ENCODE measurements at places on chromosomes 4 and X.

- DNase-seq = no peak
These were observed 327.3 kb downstream of the MAPK10 start for GRCh38 chr4:86032476-86033022.

- no peak for DNase-seq
These were observed 14.0 kb downstream of the SHOX start for GRCh38 chrX:644304-645281.

DNA sequence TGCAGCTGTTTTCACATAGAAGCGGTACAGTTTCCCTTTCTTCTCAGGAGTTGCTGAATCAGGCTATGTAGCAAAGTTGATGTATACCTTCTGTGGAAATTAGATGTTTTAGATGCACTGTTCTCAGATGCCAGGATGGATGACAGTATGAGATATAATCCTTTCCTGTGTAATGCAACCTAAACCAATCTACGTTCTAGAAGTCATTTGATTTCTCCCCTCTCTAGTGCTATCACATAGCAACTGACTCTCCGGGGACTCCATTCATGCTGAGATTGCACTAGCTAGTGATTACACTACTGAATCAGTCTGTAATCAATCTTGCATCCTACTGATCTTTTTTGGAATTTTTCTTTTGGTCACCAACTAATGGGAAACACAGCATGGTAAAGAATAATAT, 1881.7 kb downstream of the PCDH7 start:
- no peak for DNase-seq

DNA sequence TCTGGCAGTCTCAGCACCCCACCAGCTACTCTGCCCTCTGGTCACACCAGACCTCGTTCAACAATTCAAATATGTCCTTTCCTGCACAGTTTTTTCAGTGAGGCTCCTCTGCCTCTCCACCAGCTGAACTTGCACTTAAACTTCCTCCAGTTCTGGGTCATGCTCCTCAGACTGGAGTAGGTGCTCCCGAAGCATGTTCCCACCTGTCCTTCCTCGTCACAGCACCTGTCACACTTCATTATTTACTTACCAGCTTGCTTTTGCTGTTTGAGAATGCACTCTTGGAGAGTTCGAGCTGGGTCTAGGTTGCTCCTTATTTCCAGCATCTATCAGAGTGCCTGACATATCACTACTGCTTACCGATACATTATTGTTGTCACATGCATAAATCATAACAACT, 144.8 kb upstream of the TTC29 start:
- no peak for DNase-seq

DNA sequence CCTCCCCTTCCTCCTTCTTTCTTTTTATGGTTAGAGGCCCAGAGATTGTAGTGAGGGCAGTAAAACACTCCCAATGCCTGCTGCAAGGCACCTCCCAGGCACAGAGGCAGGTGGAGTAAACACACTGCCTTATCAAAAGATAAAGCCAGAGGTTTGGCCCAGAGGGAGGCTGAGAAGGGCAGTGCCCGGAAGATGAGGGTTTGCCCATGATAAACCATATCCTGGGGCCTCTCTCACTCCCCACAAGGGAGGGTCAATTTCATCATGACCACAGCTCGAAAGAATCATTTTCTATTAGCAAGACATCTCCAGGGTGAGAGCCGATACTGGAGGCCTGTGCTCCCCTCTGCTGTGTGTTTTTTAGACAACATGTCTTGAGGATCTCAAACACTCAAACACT, 98.5 kb upstream of the FAM9C start:
- no peak for DNase-seq

DNA sequence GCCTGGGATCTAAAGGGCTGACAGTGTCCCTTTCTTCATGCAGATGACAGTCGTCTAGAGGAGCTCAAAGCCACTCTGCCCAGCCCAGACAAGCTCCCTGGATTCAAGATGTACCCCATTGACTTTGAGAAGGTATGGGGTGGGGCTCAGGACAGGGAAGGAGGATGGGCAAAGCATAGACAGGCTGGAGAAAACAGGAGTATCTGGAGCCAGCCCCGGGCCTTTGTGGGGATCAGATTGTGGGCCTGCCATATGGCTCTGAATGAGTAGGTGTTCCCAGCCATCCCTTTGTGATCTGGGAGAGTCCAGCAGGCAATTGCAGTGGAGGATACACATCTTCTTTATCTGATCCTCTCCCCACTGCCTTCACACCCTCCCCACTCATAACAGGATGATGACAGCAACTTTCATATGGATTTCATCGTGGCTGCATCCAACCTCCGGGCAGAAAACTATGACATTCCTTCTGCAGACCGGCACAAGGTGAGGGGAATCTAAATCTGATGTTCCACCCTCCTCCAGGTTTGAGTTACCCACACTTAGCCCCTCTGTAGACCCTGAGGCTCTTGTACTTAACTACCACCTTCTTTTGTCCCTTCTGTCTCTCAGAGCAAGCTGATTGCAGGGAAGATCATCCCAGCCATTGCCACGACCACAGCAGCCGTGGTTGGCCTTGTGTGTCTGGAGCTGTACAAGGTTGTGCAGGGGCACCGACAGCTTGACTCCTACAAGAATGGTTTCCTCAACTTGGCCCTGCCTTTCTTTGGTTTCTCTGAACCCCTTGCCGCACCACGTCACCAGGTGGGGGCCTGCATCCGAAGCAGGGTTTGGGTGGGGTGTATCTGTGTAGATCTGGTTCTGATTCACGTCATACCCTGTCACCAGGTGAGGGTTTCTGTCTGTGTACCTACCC, 5.8 kb upstream of the CDK16 start:
- DNase-seq = no peak

- DNase-seq = no peak
These were observed 145.7 kb downstream of the RELL1 start for GRCh38 chr4:37540486-37540885.

- DNase-seq = no peak
These were observed 263.3 kb downstream of the NLGN4X start for GRCh38 chrX:5965406-5965805.

GRCh38 chr4:20017777-20018115, 234.0 kb upstream of the SLIT2 start:
- DNase-seq = no peak

DNA sequence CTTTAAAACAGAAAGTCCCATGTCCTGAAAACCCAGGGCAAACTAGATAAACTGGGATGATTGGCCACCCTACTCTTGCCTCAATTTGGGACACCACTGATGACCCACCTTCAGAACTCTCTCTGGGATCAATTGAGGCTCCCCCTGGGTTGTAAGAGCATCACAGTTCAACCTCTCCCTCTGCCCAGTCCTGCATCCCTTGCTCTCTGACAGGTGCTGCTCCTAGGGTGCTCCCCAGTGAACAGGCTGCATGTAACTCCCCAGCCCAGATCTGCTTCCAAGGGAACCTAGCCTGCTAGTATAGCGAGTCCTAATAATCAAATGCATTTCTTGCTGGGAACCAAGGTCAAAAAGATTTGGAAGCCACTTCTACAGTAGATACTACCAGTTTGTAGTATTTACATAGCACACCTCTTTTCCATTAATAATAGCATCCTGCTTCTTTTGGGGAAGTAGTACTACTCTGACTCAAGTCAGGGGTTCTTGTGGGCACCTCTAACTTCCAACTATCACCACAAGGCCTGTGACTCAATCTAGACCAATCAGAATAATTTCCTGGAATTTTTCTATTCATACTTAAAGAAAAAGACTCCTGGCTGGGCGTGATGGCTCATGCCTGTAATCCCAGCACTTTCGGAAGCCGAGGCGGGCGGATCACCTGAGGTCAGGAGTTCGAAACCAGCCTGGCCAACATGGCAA, 42.1 kb upstream of the SPINK2 start:
- DNase-seq = no peak

GRCh38 chr4:142559986-142560385, 286.1 kb downstream of the INPP4B start:
- DNase-seq = no peak

- no peak for DNase-seq
These were observed 25.2 kb upstream of the BCLAF3 start for GRCh38 chrX:20015945-20016615.

GRCh38 chr4:14343961-14344360, 658.3 kb upstream of the CPEB2 start:
- DNase-seq = no peak

- DNase-seq = no peak
These were observed 60.8 kb upstream of the CT45A1 start for GRCh38 chrX:135652602-135653001.

DNA sequence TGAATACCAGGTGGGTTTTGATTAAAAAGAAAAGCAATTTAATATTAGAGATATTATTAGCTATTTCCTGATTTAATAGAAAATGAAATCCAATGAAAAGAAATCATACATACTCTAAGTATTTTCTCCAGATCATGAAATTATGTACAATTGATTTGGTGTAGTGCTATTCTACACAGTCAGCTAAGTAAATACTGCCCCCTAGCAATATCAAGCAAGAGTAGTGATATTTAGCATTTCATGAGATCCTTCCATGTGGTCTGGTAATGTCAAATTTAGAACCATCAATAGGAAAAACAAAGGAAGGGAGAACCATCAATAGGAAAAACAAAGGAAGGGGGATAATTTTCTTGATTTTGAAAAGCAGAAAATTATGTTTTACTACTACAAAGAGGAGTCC, 114.6 kb downstream of the TBCK start:
- DNase-seq = no peak

GRCh38 chr4:19195696-19196095, 1056.0 kb upstream of the SLIT2 start:
- DNase-seq = no peak

DNA sequence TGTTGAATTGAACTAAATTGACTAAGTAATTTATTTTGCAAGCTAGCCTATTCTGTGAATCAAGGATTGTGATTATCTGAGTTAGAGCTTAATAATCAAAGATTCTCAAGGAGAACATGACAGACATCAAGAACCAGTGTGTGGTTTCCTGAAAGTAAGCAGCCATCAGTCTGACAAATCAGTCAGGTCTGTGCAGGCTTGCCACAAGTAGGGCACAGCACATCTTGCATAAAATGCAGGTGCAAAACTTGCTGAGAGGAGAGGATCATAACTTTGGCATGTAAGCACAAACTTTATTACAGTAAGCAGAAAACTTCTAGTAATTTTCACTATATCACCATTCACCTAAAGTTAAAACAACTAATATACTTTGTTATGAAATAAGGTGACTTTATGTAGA, 22.5 kb downstream of the FAM241A start:
- DNase-seq = peak; percentile 13

DNA sequence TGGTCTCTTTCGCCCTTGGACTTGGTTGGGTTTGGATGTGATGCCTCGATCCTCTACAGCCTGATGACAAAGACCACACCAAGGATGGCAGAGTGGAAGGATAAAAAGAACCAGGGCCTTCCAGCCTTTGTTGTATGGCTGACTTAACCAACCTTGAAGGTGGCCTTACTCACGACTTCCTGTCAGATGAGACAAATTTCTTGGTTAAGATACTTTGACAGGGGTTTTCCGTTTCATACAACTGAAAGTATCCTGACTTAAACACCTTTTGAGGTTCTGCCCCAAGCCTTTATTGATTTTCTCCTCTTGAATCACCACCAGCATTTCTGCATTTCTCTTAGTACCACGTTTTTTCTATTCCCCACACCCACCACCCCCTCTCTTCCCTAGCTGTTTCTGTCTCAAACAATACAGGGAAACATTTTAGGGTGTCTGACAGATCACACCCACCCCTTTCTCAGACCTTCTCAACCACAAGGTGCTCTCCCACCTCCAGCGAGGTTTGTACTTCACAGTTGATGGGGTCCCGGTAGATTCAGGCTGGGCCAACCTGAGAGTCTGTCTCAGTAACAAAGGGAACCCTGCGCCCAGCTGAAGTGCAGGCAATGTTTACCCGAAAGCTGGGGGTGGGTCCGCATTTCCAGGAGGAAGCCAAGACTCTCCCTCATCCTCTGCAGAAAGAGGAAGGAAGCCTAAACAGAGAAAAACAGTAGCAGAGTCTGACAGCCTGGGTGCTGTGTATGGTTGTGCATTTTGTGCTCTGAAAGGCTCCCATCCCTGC, 5.0 kb upstream of the TSPAN5 start:
- peak; percentile 81 for DNase-seq

- peak; percentile 72 for DNase-seq
These were observed at the start of gene CTSO for GRCh38 chr4:155953151-155954117. CTSO (minus strand) TSS chr4:155953866; CDS start chr4:155953847, 19 bp downstream.

GRCh38 chr4:153963216-153963615, 174.3 kb upstream of the SFRP2 start:
- DNase-seq = no peak

DNA sequence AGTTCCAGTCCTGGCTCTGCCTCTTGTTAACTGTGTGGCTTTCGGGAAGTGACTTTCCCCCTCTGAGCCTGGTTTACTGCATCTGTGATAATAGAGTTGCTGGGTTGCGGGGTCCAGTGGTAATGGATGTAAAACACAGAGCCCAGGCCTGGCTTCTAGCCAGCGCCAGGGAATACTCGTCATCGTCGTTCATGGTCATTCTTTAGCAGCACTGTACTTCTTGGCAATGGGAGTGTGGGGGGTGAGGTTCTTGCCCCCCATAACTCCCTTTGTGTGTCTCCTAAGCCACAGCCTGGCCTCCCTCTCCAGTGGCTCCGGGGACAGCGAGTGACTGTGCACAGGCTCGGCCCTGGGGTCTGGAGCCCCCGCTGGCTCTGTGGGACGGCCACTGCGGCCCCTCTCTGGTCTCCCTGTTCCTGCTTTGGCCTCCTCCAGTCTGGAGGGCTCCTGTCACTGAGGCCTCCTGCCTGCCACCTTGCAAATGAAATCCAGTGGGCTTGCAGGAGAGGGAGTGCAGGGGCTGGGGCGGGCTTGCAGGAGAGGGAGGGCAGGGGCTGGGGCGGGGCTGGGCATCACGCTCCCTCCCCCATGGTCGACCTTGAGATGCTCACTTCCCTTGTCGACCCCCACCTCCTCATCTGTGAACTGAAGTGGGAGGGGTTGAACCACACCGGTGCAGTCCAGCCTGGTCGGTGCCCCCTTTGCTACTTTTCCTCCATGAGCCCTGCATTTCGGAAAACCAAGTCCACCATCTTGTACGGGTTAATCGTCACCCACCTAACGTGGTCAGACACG, 13.2 kb downstream of the PSAPL1 start:
- DNase-seq = no peak

GRCh38 chrX:32041181-32041580, 969.3 kb upstream of the FTHL17 start:
- DNase-seq = no peak

DNA sequence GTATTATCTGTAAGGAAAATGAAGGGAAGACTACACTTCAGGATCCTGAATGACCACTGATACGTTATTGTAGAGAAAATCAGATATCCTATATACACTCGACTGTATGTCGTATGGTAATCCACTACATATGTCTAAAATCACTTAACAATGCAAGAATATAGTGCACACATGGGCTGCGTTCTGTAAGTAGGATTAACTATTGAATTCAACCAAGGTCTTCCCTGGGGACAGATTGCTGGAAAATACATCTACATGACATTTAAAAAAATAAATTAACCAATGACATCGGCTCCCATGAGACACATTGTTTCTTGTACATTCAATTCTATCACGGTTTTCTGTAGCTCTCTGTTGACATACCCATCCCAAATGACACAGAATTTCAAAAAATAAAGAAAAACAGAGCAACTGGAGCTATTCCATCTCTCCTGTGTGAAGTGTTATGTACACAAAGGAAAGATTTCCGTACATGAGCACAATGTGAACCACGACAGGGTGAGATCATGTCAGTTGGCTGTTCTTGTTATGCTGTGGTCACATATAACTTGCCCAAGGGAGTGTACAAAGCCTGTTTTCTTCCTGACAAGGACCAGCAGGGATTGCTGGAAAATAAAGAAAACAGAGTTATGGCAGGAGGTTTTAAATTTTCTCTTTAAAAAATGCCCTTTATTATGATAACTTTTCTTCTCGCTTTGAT, 6.1 kb downstream of the ENOX2 start:
- DNase-seq = no peak

- DNase-seq = no peak
These were observed 13.3 kb downstream of the RNF4 start for GRCh38 chr4:2482192-2482591.

- DNase-seq = no peak
These were observed 33.6 kb upstream of the TBL1X start for GRCh38 chrX:9431281-9431680.
